ENCODE measurements at places on chromosomes 11 and 22.

- no peak for DNase-seq
Observed at GRCh38 chr11:33211153-33211552, 46.0 kb upstream of the HIPK3 start.

- no peak for DNase-seq
Observed at GRCh38 chr22:42171417-42171816, 40.8 kb upstream of the CYP2D6 start.

GRCh38 chr11:20160425-20161229 lies at the start of gene DBX1:
Gene DBX1 (minus strand): TSS chr11:20160475. CDS start chr11:20160324, 151 bp downstream.
- no peak for DNase-seq

GRCh38 chr22:29641042-29641699 lies 37.7 kb downstream of the NF2 start:
- no peak for DNase-seq

GRCh38 chr22:19766511-19767426 lies 6.2 kb downstream of the TBX1 start:
- peak; percentile 19 for DNase-seq

DNA sequence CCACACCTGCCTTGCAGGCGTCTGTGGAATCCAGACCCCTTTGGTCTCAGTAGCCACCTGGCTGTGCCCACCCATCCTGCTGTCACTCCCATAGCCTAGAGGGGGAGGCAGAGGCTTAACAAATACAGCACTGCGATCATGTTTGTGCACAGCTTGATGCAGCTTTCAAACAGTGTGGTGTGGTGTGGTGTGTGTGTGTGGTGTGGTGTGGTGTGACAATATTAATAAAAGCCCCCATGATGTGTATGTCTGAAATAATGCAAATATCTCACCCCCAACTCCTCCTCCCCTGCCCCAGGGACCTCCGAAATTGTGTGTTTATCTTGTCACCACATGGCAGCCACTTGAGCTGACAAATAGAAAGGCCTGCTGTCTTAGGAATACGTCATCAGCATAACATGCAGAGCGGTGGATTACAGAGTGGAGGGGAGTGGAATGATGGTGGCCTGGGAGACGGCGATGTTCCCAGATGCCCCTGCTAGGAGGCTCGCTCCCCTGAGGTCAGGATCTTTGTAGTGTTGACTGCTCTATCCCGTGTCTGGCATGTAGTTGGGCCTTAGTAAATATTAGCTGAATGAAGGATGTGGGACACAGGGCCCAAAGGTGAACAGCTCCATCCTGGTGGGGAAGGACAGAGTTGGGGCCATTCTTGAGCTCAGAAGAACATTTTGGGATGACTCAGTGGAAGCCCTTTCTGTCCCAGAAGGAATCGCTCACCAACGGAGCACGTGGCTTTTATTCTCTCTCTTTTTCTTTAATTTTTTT lies 2.8 kb downstream of the PDXP start:
- DNase-seq = no peak

DNA sequence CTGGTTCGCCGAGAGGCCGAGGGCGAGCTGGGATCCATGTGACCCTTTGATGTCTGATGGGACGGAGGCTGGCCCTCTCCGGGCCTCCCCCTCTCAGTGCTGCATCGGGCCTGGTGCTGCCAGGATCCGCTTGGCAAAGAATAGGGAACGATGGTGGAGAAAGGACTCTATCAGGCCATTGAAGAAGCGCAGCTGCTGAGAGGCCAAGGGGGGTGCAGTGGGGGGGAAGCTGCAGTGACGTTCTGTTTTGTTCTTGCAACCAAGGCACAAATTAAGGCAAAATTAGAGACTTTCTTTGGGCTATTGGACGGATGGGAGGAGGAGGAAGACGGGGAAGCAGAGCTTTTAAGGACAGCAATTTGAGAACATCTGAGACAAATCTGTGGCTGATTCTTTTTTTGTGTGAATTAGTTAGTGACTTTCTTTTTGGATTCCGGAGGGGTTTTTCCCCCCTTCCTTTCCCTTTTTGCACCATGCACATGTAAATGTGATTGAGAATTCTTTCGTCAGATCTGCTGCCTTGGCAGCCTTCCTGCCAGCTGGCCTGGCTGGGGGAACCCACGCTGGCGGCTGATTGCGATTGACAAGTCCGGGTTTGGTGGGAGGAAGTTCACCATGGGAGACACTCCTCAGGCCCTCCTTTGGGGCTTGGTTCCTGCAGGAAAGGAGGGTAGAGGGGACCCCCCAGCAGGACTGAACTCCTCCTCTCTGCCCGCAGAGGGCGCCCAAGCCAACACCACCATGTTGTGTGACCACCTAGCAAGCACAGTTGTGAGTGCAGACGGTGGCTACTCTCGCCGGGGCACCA lies 214.6 kb downstream of the NTM start:
- no peak for DNase-seq

GRCh38 chr11:638631-639331 lies 1.7 kb downstream of the DRD4 start:
- DNase-seq = no peak

Measured in activated naive CD4-positive, alpha-beta T cell (primary cell).